ENCODE measurements at places on chromosomes 4 and X.

DNA sequence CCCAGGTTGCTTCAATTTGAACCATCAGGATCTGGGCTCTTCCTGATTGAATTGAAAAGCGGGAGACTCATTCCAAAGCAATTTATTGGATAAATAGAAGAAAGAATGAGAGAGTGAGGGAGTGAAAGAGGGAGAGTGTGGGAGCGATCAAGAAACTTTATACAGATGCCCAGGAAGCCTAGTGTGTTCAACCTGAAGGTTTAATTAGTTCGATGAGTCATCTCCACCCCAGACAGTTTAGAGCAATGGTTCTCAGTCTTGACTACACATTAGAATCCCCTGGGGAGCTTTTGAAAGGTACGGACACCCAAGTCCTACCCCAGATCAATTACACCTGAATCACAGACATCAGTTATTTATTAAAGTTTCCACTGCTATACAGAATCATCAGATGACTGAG is 61.5 kb downstream of the GEMIN8 start:
- DNase-seq: no peak

DNA sequence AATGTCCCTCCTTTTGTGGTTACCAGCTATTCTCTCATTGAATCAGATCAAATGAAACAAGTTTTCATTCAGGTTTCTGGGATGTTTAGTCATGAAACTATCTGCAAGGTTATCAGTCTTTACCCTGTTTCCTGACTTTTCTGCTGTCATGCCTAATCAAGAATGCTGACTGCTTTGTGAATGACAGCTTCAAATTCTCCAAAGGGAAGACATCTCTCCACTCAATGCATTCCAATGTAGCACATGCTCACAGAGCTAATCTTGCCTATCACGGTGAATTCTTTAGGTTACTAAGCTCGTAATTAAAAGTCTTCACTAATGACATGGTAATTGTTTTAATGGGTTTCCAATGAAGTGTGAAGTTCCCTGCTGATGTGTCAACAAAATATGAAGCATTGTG is 1068.5 kb downstream of the PCDH7 start:
- no peak for DNase-seq

DNA sequence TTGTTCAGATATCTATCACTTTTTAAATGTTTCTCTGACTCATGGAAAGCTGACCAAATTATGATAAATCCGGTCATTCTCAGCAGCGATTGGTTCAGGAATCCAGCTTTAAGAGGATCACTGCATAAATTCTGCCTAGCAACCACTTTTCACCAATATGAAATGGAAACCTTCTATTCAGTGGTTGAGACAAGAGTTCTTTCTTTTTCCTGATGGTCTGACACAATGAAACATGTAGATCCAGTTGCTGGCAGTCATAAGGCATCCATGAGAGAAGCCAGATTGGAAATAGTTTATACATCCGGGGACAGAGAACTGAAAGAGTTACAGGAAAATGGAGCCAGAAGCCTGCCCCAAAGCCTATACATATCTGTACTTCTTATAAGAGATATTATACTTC is 27.2 kb downstream of the MAB21L2 start:
- no peak for DNase-seq

DNA sequence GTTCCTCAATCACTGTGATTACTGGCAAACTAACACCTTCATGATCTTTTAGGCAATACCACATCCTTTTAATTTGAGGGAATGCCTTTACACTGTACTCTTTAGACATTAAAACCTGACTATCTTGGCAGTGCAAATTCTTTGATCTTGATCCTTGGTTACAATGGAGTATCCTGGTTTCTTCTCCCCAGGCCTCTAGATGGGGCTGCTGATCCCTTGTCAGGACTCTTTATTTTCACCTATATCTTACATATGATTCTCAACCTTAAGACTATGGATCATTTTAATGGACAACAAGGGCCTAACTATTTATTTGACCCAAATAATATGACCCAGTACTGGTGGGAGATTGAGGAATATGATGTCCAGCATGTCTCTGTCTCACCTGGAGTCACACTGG is 1005.5 kb upstream of the INTU start:
- no peak for DNase-seq

- no peak for DNase-seq
These were observed 1454.2 kb downstream of the ARAP2 start for GRCh38 chr4:34790131-34790530.
